Activated T-cell treated with anti-CD3 and anti-CD28 coated beads, Interleukin-2, amount 50 U/mL, for 72 hours (primary cell): ENCODE measurements at places on chromosomes 11 and 22.

DNA sequence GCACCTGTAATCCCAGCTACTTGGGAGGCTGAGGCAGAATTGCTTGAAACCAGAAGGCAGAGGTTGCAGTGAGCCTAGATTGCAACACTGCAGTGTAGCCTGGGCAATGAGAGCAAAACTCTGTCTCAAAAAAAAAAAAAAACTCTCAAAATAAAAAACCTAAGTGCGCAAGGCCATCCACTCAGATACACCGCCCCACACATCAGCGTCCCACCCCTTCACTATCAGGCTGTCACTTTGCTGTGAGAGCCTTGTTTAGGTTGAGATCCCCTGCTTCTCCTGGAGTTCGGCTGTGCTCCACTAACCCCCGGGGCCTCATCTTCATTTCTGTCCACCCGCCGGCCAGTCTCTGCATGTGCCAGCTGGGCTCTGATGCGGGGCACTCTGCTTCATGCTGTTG is 12.1 kb downstream of the SLC25A1 start:
- H3K4me3 ChIP-seq = no peak overlapping the region
- H3K27ac ChIP-seq = no peak overlapping the region
- no peaks in the 10 kb centered on the region for H3K36me3 ChIP-seq
- H3K4me1 ChIP-seq = peaks cover 11% of the 10 kb centered on the region
- peaks cover 35% of the 10 kb centered on the region for H3K27me3 ChIP-seq

- H3K4me1 ChIP-seq = peaks cover 82% of the 10 kb centered on the region
- H3K27ac ChIP-seq = no peak overlapping the region
- H3K27me3 ChIP-seq = no peaks in the 10 kb centered on the region
- DNase-seq = no peak
- H3K36me3 ChIP-seq = peaks cover 1% of the 10 kb centered on the region
- peak overlapping the region; percentile 1 for H3K4me3 ChIP-seq
Observed at GRCh38 chr22:28815111-28815510, 14.7 kb upstream of the XBP1 start.

- peaks cover 14% of the 10 kb centered on the region for H3K4me1 ChIP-seq
- H3K27ac ChIP-seq = no peak overlapping the region
- peaks cover 17% of the 10 kb centered on the region for H3K27me3 ChIP-seq
- no peak for DNase-seq
- no peak overlapping the region for H3K4me3 ChIP-seq
Observed at GRCh38 chr11:45107029-45107428, 39.4 kb upstream of the PRDM11 start.

DNA sequence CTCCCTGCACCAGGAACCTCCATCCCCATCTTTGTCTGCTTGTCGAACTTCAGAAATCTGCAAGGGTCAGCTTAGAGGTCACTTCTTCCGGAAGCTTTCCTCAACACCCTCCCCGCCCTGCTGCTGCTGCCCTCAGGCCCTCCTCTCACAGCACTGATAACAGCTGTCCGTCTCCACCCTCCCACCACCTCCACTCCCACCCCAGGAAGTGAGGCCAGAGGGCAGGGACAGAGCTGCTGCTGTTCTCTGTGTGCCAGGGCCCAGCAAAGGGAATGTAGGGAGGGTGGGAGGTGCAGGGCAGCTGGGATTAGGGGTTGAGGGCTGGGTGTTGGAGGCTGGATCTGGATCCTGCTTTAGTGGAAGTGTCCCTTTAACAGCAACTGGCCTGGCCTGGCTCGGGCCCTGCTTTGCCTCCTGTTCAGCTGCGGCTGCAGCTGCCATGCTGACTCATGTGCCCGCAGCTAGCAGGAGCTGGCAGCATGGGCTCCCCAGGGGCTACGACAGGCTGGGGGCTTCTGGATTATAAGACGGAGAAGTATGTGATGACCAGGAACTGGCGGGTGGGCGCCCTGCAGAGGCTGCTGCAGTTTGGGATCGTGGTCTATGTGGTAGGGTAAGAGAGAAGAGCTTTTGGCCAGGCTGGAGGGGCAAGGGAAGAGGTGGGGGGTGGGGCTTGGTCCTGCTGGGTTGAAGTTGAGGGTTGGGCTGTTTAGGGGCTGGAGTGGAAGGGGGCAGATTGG is at the start of gene P2RX6:
TSS of gene P2RX6 (plus strand) at position 440 of the 740 bp plus-strand sequence. CDS start at position 450, 10 bp downstream.
- no peaks in the 10 kb centered on the region for H3K36me3 ChIP-seq
- H3K27me3 ChIP-seq = no peaks in the 10 kb centered on the region
- H3K27ac ChIP-seq = no peak within 1 kb of the TSS
- H3K4me1 ChIP-seq = peaks cover 23% of the 10 kb centered on the region
- no peak for DNase-seq

- H3K4me3 ChIP-seq = no peak overlapping the region
- no peak for DNase-seq
- no peak overlapping the region for H3K27ac ChIP-seq
- peaks cover 18% of the 10 kb centered on the region for H3K27me3 ChIP-seq
Observed at GRCh38 chr11:34308913-34309585, 48.8 kb downstream of the ABTB2 start.

- H3K27ac ChIP-seq = peak overlapping the region; percentile 52
- H3K27me3 ChIP-seq = no peaks in the 10 kb centered on the region
- H3K36me3 ChIP-seq = peaks cover 6% of the 10 kb centered on the region
- no peak for DNase-seq
- peaks cover 40% of the 10 kb centered on the region for H3K4me1 ChIP-seq
- H3K4me3 ChIP-seq = peak overlapping the region; percentile 83
Observed at GRCh38 chr11:57322256-57323166, 2.2 kb downstream of the TNKS1BP1 start.
